RWPE1 (cell line): ENCODE measurements at places on chromosomes 4 and X.

DNA sequence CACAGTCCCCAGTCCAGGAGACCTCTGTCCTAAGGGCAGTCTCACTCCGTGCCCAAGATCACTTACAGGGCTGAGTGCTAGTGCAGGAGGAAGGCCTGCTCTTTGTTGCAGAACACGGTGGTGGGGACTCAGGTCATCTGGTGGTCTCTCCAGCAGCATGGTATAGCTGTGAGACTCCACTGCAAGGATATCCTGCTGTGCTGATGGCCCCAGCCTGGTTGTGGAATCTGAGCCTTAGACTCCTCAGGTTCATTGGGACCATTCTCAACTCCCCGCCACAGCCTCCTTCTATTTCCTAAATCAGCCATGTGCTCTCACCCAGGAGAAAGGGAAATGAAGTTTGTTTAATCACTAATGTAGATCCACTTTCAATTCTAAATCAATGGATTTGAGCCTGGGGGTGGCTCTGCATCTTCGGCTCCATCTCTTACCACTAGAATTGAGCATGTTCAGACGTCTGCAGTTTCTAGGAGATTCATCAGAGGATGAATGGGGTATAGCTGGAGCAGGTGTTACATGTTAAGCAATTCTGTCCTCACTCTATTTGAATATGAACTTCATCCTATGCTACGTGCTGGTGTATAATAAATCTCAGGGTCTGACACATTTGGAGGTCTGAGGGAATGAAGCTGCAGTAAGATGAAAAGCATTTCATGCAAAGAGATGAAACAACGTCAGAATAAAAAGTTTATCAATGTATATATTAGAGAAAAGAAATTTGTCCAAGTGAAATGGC lies 189.2 kb downstream of the MGST2 start:
- DNase-seq = no peak

- DNase-seq = no peak
Measured at GRCh38 chrX:2263203-2263602, 237.6 kb downstream of the DHRSX start.

GRCh38 chr4:143148521-143148920 lies 36.2 kb upstream of the USP38 start:
- no peak for DNase-seq

GRCh38 chrX:46381630-46382029 lies 163.6 kb downstream of the ZNF674 start:
- no peak for DNase-seq

DNA sequence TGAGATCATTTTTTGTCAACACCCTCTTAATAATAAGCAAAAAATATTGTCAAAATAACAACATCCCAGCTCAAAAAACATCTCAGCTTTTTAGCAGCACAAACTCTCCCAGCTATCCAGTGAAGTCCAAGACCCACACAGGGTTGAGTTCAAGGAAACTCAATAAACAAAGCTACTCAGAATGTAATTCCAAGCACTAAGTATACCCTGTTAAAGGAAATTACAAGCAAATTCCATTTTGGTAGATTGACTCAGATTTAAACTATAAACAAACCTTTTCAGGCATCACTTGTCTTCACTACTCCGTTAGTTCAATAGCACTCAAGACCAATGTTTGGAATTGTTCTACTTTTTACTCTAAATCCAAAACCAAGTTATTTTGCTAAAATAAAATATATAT lies 506.0 kb upstream of the INTU start:
- DNase-seq = no peak

DNA sequence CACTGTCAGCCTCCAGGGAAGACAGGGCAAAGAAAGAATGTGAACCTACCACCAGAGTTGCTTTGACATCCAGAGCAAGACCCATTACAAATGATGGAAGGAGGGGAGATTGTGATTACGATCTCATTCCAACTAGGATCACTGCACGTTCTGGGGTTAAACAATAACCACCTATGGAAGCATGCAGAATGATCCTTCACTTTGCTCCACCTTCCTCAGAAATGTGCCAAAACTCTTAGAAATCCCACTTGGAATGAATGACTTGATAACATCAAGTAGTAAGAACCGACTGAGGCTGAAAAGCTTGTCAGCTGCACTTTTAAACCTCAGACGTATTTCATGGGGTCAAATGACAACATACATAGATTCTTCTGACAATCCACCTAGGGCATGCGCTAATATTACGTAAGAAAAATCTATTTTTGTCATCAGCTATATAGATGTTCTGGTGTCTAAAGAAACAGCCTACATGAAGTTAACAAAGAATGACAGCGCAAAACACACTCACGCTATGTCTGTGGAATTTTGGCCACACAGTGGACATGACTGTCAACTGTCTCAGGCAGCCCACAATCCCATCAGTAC lies 3.5 kb upstream of the STS start:
- DNase-seq = no peak

GRCh38 chrX:72003811-72004750 lies 93.4 kb downstream of the NHSL2 start:
- DNase-seq = no peak

DNA sequence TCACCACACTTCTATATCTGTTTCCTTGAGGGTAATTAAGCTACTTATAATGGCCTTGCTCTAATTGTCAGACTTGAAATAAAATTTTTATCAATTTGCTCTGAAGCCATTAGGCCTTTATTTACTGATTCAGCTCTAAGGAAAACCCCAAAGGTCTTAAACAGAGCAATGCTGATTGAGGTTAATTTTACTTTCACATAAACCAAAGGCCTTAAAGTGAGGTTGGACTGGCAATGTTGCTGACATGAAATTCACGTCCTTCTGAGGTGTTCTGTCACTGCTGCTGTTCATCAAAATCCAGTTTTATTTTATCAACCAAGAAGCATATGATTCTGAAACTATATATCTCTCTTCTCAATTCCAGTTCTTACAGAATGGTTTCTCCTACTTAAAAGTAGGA lies 21.7 kb upstream of the GPRIN3 start:
- DNase-seq = no peak

DNA sequence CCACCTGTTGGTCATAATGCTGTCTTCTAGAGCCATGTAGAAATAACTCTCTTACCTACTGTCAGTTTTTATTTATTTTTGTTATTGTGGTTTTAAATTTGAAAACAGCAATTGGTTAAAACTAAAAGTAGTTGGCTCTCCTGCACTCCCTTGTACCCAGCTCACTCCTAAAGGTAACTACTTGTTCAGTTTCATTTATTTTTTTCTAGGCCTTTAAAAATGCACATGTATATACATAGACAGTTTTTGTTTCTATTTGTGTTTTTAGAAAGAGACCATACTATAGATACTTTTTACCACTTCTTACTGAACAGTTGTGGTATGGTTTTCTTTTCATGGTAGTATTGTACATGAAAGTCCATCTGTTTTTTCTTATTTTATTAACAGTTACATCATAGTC lies 16.8 kb downstream of the SMAD1 start:
- DNase-seq = no peak

- no peak for DNase-seq
Measured at GRCh38 chrX:148159796-148160195, 178.7 kb downstream of the FMR1NB start.

- DNase-seq = no peak
Measured at GRCh38 chr4:170111546-170111945, 21.8 kb upstream of the AADAT start.

- DNase-seq = no peak
Measured at GRCh38 chr4:117983541-117984365, 50.5 kb upstream of the NDST3 start.

DNA sequence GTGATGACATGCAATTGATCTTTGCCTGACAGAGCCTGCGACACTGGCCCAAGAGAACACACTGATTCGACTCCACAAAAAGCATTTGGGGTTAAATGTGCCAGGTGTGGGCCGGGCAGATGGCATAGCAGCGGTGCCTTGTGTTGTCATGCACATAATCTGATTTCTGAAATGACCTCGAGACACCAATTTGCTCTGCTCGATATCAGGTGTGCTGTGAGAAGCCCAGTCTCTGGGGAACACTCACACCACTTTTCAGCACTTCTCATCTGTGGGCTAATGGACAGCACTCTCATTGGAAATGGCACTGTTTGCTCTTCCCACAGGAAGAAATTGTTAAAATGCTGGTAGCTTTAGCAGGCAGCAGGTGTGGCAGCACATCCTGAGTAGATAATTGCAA lies 738.3 kb upstream of the TENM3 start:
- no peak for DNase-seq

- no peak for DNase-seq
Measured at GRCh38 chrX:18172970-18173369, 47.7 kb downstream of the BEND2 start.

DNA sequence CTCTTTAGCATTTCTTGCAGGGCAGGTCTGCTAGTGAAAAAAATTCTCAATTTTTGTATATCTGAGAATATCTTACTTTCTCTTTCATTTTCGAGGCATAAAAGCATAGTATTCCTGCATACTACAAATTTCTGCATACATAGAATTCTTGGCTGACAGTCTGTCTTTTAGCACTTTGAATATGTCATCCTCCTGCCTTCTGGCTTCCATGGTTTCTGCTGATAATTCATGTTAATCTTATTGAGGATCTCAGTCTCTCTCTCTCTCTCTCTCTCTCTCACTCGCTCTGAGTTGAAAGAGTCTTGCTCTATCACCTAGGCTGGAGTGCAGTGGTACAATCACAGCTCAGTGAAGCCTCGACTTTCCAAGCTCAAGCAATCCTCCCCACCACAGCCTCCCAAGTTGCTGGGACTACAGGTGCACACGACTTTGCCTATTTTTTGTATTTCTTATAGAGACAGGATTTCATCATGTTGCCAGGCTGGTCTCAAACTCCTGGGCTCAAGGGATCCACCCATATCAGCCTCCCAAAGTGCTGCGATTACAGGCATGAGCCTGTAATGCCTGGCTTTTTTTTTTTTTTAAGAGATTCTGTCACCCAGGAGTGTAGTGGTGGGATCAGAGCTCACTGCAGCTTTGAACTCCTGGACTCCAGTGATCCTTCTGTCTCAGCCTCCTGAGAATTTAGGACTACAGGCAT lies 161.3 kb downstream of the FNIP2 start:
- no peak for DNase-seq

GRCh38 chr4:147085781-147086180 lies 140.1 kb upstream of the TTC29 start:
- DNase-seq = no peak

GRCh38 chr4:84878090-84878489 lies 88.4 kb downstream of the WDFY3 start:
- peak; percentile 36 for DNase-seq

DNA sequence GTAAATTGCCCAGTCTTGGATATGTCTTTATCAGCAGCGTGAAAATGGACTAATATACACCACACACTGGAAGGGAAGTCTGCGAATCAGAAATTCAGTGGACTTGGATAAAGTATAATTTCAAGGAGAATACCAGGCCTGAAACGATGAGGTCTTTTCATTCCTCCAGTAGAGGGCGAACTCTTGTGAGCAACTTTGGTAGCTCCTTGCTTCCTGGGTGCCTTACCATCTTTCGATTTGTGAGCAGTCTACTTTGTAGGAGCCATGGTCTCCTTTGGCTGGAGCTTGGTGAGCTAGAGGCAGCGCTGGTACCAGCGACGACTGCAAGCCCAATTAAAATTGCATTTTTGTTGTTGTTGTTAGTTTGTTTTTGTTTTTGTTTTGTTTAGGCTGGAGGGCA lies 791.9 kb downstream of the FAT4 start:
- no peak for DNase-seq

GRCh38 chr4:7045961-7046921 lies 3.1 kb downstream of the TADA2B start:
- no peak for DNase-seq

DNA sequence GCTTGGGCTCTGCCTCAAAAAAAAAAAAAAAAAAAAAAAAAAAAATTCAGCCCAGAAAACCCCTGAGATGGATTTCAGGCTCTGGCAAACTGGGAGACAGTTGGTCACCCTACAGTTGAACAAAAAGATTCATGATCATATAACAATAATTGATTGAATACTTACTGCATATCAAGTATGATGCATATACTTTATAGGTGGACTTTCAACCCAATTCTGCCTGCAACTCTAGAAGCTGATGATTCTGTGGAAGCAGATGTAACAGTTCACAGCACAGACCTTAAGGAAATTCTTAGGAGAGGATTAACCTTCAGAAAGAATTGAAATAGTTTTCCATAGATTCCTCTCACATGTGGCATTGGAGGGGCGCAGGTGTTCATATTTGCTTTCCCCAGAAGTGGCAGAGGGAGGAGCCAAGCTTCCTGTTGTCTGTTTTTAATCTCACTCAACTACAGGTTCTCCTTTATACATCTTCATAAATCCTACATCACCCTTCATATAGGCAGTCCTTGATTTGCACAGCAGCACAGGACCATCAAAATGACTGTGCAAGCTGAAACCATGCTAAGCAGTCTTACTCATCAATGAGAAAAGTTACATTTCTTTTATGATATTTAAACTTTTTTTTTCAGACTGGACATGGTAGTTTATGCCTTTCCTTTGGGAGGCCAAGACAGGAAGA lies 149.4 kb upstream of the KLF3 start:
- DNase-seq = no peak

- no peak for DNase-seq
Measured at GRCh38 chrX:82127228-82128123, 925.6 kb downstream of the SH3BGRL start.

GRCh38 chr4:3223956-3224748 lies 24.8 kb upstream of the MSANTD1 start:
- DNase-seq = no peak

DNA sequence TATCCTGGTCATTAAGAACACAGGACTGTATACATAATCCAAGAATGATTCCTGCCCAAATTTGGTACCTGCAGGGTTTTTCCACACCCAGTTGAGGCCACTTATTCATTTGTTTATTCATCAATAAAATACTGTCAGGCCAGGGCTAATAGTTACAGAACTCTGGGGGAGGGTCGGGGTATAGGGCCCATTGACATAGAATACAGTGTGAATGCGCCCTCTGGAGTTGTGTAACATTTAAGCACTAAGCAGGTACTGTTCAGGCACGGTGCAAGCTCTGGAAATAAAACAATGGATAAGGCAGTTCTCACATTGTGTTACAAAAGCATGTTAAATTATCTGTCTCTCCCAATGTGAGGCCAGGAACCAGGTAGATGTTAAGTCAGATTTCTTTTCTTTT lies 30.8 kb upstream of the LRBA start:
- no peak for DNase-seq

- DNase-seq = no peak
Measured at GRCh38 chr4:147198411-147199051, 252.9 kb upstream of the TTC29 start.

- no peak for DNase-seq
Measured at GRCh38 chr4:6523251-6523650, 50.8 kb upstream of the PPP2R2C start.

- DNase-seq = no peak
Measured at GRCh38 chr4:12519426-12519825, 964.7 kb downstream of the RAB28 start.

DNA sequence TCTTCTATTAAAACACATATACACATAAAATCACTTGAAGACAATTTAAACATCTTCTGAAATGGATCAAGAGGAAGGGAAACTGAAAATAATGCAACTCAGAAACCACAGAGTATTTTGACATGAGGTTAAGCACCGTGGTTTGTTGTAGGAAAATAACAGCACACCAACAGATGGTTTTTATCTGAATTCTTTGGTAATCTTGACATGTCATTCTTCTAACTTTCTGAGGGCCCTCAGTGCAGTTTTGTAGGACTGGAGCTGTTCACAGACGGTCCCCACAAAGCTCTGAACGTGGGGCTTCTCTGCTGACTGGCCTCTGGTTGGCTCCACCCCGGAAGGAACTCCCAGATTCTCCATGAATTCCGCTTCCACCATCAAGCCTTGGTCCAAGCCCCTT lies 16.0 kb upstream of the TLR8 start:
- no peak for DNase-seq

GRCh38 chrX:30597216-30598012 lies 19.8 kb upstream of the TASL start:
- DNase-seq = no peak
